LHCN-M2 (cell line): ENCODE measurements at places on chromosomes 16 and 17. TPM values are rescaled to one million over a fixed set of nuclear protein-coding genes. Genes with fewer than 3 reads are reported as not detected.

The OTOP3 gene
- total RNA-seq = not detected in 2 replicates

DNA sequence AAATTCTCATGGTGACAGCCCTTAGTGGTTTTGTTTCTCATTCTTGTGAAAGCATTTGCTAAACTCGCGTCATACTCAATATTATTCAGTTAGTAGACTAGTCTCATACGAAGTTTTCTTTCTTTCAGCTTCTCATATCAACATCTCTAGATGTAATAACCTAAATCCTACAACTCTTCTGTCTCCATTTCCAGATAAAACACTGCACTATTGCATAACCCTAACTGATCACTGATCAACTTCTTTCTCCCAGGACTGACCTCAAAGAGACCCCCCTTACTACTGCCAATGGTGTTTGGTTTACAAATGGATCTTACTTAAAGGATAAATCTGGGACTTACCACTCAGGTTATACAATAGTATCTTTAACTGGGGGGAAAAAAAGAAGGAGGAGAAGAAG, 36.3 kb upstream of the TEKT1 start:
- no peak for DNase-seq

GRCh38 chr17:4467287-4467686, 31.4 kb upstream of the SPNS2 start:
- DNase-seq = no peak

GRCh38 chr17:17757391-17757791, 76.1 kb downstream of the RAI1 start:
- no peak for DNase-seq

- peak; percentile 46 for DNase-seq
These were observed 837 bp downstream of the LRRC59 start for GRCh38 chr17:50396261-50397110.

DNA sequence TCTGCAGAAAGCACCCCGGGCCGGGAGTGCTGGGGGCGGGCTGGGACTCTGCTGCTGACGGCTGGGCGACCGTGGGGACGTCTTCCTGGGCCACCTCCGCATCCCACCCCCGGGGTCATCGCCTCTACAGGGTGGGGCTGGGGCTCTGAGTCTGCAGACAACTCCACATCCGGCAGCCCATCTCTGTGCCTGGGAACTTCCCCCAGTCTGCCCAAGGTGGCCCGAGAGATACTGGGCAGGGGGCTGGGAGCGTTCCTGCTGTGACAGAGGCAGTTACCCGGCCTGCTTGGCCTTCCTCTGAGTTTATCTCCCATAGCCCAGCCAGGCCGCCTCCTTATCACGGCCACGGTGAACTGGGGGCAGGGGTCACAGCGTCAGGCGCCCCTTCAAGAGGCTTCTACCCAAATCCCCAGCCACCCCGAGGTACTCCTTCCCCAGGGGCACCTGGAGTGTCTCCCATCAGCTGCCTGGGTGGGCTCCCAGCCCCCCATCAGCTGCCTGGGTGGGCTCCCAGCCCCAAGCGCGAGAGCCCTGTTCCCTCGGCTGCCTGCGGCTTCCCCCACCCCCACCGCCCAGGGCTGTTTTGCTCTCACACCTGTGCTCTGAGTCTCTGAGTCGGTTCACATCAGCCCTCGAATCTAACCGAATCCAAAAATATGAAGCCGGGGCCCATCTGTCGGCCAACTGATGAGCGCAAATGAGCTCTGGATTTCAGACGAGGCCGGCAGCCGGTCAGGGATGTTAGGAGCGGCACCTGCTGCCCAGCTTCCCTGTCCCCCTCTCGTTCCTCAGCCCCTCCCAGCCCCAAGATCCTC, 15.6 kb upstream of the CBFA2T3 start:
- DNase-seq = no peak

GRCh38 chr16:75122609-75123008, 6.0 kb upstream of the LDHD start:
- DNase-seq = no peak

DNA sequence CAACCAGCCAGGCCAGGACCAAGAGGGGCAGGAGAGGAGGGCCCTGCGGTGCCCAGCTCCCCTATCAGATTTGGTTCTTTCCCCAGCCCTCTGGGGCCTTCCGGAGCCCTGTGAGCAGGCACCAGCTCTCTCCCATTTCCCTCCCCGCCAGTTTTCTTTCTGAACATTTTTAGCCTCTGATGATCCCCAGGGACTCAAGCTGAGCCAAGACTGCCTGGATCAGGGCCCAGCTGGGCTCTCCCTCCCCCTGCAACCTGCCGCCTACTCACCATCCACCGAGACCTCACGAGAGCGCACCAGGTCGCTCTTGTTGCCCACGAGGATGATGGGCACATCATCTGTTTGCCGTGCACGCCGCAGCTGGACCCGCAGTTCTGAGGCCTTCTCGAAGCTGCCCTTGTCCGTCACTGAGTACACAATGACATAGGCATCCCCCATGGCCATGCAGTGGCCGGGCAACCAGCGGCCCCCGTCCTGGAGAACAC, 2.0 kb downstream of the RRAD start:
- DNase-seq = peak; percentile 89

DNA sequence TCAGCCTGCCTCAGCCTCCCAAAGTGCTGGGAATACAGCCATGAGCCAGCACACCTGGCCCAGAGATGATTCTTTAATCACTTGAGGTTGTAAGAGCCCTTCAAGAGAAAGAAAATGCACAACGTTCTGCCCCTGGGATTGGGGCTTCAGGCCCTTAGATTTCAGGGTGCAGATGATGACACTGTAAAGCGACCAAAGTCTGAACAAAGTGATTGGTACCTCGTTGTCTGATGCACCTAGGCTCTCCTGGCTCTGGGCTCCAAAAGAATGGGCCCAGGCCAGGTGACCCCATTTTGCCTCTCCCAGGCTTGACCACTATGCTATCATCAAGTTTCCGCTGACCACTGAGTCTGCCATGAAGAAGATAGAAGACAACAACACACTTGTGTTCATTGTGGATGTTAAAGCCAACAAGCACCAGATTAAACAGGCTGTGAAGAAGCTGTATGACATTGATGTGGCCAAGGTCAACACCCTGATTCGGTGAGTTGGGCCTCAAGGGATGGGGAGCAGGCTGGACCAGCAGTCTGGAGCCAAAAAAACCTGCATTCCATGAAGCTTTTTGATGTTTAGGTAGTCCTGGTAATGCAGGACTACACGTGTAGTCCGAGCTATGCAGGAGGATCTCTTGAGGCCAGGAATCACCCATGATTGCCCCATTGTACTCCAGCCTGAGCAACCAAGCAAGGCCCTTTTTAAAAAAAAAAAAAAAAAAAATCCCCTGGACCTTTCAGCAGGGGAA, 2.8 kb downstream of the RPL23A start:
- DNase-seq = no peak

DNA sequence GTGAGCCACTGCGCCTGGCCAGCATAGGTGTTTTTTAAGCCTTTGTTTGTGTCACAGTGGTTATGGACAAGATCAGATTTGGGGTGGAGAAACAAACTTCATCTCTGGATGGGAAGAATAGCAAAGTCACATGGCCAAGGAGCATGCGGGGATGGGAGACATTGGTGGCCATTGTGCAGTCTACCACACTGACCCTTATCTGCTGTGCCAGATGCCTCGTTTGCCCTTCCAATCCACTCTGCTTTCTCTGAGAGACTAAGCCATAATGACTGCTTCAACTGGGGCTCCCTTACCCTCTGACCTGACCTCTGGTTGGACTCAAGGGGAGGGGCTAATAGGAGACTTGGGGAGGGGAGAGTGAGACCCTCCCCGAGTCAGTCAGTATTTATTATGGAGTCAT, 166.8 kb downstream of the PRKCB start:
- no peak for DNase-seq

The SYT17 gene
- total RNA-seq = 0.45 TPM in 1 of 2 replicates, not detected in the other

The DHRS13 gene
- total RNA-seq = 4.6 and 5.2 TPM in 2 replicates

DNA sequence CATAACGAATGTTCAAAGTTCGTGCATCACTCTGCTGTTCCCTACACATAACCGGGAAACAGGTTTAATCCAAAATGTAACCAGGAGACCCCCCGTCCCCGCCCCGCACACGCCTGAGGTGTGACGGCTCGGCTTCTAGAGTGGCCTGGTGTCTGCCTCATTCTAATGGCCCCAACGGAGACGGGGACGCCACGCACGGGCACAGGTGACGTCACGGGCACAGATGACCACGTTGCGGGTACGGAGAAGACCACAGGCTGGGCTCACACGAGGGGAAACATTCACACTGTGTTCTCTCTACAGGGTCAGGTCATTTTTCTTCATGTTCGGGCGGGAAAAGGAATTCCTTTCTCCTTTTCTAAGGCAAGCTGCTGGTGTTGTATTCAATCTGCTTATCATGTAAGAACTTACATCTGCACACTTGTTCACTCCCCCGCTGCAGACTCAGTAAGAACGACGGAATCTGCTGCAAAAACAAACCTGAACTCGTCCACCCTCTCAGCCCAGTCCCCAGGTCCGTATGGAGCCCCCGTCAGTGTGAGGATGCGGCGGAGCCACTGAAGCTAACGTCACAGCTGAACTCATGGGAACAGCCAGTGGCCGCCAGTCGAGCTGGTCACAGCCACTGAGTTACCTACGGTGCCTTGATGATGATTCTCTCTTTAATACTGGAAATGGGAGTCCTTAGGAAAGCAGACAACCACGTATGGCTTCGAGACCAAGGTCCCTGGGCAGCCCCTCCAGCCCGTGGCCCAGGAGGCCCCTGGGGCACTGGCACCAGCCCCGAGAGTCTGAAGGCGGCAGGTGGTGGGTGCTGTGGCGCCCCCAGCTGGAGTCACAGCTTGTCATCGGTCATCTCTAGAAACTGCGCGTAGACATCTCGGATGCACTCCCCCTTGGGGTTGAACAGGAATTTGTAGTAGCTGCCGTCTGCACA, 32.9 kb downstream of the WDR45B start:
- no peak for DNase-seq

DNA sequence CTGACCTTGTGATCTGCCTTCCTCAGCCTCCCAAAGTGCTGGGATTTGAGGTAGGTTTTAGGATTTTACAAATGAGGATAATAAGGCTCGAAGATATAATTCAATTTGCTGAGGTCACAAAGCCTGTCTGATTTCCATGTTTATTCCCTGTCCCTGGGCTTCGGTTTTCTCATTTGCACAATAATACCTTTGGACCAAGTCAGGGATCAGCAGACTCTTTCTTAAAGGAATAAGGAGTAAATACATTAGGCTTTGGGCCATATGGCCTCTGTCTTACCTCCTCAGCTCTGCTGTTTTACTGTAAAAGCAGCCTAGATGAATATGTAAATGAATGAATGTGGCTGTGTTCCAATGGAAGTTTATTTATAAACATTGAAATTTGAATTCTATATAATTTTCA, 442.8 kb downstream of the HS3ST4 start:
- no peak for DNase-seq

- no peak for DNase-seq
These were observed 476.4 kb downstream of the HS3ST3B1 start for GRCh38 chr17:14777291-14777690.

DNA sequence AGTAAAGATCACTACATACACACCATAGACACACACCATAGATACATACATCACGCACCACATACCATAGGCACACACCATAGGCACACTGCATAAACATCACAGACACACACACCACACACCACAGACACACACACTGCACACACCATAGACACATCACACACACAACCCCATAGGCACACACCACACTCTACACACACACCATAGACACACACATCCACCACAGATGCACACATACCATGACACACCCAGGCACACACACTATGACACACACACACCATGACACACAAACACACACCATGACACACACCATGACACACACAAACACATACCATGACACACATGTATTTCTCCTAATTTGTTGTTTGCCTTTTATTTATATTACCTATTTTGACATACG, 14.1 kb downstream of the TBC1D16 start:
- DNase-seq = peak; percentile 13

GRCh38 chr17:50114401-50114800, 15.6 kb downstream of the SAMD14 start:
- no peak for DNase-seq

The TEKT1 gene
- not detected in 2 replicates for total RNA-seq

GRCh38 chr17:43970366-43970765, 16.6 kb upstream of the PYY start:
- DNase-seq = no peak

- DNase-seq = no peak
These were observed 9.4 kb downstream of the TBX4 start for GRCh38 chr17:61461586-61461966.

- peak; percentile 98 for DNase-seq
These were observed 31.9 kb downstream of the NMT1 start for GRCh38 chr17:45092911-45093430.

- DNase-seq = no peak
These were observed 73.3 kb upstream of the CNEP1R1 start for GRCh38 chr16:49951574-49952195.

GRCh38 chr17:70987867-70988340, 818.6 kb downstream of the KCNJ2 start:
- no peak for DNase-seq

DNA sequence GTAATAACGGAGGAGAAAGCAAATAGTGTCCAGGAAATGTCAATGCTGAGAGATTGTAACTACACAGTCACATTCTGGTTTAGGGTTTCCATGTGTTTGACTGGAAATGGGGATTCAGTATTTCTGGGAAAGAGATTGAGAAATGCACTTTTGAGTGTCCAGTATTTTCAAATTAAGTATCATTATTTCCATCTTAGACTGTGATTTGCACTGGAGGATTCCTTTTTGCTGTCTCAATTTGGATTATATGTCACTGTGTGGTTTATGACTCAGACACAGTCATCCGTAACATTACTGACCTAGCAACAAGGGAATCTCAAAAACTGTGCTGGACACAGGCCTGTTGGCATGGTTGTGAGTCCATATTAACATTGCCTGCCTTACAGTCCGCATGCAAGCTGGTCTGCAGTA, 681.4 kb downstream of the CDH11 start:
- peak; percentile 99 for DNase-seq

DNA sequence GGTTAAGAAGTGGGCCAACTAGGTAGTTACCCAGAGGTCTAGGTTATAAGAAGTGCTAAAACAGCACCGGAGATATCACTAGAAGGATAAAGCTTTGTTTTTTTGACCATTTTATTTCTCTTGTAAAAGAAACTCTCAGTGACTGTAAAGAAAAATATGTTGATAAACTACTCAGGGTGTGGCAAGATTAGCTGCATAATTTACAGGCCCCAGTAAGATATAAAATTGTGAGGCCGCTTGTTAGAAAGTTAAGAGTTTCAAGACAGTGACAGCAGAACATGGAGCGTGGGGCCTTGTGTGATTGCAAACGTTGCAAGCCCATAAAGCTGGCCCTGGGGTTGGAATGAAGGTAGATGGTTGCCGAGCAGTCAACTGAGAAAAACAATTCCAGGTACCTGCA, 263.7 kb upstream of the EEF2KMT start:
- no peak for DNase-seq

- DNase-seq = peak; percentile 55
These were observed 77.0 kb downstream of the MYH13 start for GRCh38 chr17:10295728-10296343.

The CES5A gene
- total RNA-seq = not detected in 2 replicates

GRCh38 chr16:86898386-86898785, 320.0 kb downstream of the FOXL1 start:
- no peak for DNase-seq

GRCh38 chr17:795721-796120, 13.6 kb downstream of the MRM3 start:
- no peak for DNase-seq
